ENCODE measurements at places on chromosomes 12 and 14.

GRCh38 chr12:12736759-12737676 is 19.9 kb downstream of the CDKN1B start:
- DNase-seq = peak; percentile 66

DNA sequence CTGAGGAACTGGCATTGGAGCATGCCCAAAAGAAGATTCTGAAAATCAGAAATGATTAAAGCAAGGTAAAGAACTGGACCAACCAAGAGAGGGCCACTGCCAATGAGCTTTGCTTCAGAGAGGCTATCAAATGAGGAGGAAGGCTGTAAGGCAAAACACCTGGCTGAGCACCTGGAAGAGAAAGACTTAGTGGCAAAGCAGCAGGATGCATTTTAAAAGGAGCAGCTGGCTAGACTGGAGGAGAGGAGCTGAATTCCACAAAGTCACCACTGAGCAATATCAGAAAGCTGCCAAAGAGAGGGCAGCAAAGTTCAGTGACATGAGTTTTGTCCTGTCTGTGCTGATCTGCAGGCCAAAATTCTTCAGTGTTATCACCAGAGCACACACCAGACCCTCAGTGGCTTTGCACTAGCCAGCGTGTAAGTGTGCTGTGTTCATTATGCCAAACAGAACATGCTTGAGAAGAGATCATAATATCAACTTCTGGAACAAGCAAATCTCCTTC is 338.7 kb downstream of the TRHDE start:
- no peak for DNase-seq

GRCh38 chr12:95258151-95258550 is 40.5 kb downstream of the VEZT start:
- no peak for DNase-seq

DNA sequence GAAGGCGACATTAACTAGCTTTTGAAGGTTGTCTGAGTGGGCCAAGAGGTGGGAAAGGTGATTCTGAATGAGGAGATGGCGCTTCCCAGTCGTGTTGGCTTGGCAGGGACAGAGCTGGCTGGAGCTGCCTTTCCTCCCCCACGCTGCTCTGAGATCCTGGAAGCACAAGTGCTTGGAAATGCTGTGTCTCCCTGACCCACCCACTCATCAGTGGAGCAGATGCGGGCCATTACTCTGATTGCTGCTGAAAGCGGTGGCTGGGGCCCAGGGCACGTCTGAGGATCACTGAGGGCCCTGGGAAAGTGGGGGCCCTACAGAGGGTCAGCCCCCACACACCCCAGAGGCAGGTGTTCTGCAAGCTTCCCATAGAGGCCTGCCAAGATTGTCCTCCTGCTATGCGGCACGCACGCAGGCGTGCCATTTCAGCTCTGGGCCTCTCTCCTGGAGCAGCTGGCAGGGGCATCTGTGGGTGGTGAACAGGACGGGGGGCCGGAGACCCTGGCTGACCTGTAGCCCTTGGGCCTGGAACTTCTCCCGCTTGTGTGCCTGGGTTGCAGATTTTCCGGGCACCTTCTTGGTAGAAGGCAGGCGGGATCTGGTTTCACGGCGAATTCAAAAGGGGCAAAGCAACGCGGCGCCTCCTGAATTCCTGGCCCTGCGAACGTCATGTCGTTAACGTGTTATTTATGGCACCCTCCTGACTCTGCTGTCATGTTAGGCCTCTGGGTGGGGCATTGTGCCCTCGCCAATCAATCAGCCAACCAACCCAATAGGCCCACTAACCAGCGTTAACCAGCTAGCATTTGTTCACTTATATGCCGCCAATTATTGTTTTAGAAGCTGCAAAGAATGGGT is 133.8 kb upstream of the TBX3 start:
- no peak for DNase-seq

- no peak for DNase-seq
Observed at GRCh38 chr12:108825201-108825950, 32.0 kb downstream of the SSH1 start.

GRCh38 chr12:80941916-80942315 is 4.2 kb upstream of the LIN7A start:
- DNase-seq = no peak

- DNase-seq = no peak
Observed at GRCh38 chr12:32860192-32860591, 36.4 kb downstream of the PKP2 start.

DNA sequence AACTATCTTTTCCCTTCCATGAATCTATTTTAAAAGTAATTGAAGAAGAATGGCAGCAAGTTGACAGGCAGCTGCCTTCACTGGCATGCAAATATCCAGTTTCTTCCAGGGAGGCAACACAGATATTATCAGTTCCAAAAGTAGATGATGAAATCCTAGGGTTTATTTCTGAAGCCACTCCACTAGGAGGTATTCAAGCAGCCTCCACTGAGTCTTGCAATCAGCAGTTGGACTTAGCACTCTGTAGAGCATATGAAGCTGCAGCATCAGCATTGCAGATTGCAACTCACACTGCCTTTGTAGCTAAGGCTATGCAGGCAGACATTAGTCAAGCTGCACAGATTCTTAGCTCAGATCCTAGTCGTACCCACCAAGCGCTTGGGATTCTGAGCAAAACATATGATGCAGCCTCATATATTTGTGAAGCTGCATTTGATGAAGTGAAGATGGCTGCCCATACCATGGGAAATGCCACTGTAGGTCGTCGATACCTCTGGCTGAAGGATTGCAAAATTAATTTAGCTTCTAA is 18.4 kb downstream of the TMPO start:
- peak; percentile 77 for DNase-seq

DNA sequence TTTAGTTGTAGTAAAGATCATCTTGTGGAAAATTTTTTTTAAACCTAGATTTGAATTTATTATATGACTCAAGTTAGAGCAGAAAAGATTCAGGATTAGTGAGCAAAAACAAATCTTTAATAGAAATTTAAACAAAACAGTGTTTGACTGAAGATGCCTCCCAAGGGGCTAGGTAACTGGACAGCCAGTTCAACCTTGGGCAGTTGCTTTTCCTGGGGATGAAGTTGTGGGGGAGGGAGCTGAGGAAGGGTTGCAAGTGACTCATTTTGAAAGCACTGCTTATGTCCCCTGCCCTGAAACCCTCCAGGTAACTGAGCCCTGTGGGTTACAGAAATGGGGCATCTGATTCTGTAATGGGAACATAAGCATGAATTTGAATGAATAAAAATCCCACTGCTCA is 13.1 kb downstream of the CFAP54 start:
- DNase-seq = no peak

DNA sequence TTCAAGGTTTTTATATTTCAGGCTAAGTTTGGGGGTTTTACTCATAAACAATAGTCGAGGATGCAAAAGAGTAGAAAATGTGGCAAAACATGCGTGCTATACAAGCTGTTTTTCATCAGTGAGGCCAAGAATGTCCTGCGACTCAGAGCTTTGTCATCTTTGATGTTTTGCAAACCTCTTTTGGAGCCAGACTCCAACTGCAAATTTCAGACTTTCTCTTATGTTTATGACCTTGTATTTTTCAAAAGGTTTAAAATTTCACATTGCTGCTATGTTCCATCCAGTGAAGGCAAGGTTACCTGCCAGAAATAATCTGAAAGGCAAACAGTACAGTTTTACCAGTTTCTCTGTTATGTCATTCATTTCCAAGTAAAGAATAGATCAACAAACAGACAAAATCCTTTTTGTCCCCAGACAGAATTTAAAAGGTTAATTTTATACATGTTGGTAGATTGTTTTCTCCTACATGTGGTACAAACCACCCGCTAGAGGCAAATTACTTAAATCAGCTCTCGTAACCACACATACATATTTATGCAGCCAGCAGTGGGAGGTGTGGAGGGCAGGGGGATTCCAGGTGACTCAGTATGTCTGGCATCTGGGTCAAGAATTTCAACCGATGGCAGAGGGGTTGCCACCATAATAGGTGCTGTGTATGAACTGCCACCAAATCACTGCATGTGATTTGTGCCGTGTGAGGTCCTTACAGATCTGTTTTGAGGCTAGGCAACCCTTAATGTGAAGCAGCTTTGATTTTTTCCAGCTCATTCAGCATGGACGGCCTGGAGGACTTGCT is 119.8 kb upstream of the CPM start:
- no peak for DNase-seq

- no peak for DNase-seq
Observed at GRCh38 chr14:92677955-92678354, 70.5 kb downstream of the LGMN start.

DNA sequence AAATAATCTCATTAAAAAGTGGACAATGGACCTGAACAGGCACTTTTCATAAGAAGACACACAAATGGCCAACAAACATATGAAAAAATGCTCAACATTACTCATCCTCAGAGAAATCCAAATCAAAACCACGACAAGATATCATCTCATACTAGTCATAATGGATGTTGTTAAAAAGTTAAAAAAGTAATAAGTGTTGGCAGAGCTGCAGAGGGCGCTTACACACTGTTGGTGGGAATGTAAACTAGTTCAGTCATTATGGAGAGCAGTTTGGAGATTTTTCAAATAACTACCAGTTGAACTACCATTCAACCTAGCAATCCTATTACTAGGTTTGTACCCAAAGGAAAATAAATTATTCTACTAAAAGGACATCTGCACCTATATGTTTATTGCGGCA is 47.2 kb downstream of the FOXG1 start:
- no peak for DNase-seq

DNA sequence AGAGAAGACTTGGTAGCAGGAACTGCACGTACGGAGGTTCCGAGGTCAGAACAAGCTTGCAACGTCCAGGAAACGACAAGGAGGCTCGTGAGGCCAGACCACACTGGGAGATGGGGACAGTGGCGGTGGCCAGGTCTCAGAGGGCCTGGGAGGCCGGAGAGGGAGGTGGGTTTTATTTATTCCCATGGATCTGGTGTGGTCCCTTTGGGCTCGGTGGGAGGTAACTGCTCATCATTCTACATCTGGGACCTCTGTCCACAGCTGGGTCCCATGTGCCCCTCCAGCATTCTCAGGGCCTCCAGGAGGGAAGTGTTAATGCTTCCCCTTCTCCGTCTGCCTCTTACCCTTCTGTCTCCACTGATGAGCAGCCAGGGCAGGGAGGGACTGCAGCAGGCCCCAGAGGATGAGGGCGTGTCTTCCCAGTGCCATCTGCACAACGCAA is 35.7 kb upstream of the NCOR2 start:
- DNase-seq = no peak

DNA sequence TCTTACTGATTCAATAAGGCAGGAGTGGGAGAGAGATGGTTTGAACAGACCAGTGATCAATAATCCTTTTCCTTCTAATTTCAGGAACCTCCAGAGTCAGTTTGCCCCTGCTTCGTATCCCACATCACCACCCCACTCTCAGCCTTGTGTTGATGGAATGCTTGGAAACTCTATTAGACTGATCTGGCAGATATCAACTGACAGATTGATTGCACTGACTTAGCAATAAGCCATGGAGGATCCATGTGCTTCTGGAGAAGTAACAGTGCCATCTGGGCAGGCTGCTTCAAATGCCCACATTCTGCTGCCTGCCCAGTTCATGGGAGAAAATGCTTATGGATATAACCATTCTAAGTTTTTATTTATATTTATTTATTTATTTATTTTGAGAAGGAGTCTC is 218.0 kb downstream of the SLC2A13 start:
- no peak for DNase-seq

GRCh38 chr12:124321556-124322270 is 26.8 kb downstream of the RFLNA start:
- DNase-seq = no peak

DNA sequence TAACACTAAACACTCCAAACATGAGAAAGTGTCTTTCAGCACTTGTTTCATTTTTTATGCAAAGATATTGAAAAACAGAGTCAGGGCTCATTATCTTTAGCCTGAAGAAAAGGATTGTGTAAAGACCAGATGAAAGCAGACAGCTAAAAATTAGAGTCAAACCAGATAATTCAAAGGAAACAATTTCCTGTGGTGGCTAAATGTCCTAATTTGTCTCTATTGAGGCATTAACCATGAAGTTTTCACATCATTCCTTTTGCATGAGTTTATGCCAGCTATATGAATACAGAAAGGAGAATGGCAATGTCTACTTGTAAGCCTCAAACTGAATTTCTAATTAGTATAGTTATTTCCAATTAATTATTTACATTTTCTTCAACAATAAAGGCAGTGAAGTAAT is 338.5 kb downstream of the FSCB start:
- no peak for DNase-seq

All from small intestine (tissue), 16 donors.